ENCODE measurements at places on chromosomes 13 and 19.

DNA sequence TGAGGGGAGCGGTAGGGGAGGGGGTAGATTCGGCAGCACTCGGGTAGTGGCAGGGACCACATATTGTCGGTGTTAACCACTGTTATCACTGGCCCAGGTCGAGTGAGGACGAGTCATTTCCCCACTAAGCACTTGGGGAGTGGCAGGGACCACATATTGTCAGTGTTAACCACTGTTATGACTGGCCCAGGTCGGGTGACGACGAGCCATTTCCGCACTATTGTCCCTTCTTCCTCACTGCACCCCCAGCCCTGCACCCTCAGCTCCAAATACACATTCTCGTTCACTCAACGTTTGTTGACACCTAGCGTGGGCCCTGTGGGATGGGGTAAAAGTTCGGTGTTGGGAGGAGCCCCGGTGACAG, 467 bp upstream of the CLN5 start:
- DNase-seq = no peak

DNA sequence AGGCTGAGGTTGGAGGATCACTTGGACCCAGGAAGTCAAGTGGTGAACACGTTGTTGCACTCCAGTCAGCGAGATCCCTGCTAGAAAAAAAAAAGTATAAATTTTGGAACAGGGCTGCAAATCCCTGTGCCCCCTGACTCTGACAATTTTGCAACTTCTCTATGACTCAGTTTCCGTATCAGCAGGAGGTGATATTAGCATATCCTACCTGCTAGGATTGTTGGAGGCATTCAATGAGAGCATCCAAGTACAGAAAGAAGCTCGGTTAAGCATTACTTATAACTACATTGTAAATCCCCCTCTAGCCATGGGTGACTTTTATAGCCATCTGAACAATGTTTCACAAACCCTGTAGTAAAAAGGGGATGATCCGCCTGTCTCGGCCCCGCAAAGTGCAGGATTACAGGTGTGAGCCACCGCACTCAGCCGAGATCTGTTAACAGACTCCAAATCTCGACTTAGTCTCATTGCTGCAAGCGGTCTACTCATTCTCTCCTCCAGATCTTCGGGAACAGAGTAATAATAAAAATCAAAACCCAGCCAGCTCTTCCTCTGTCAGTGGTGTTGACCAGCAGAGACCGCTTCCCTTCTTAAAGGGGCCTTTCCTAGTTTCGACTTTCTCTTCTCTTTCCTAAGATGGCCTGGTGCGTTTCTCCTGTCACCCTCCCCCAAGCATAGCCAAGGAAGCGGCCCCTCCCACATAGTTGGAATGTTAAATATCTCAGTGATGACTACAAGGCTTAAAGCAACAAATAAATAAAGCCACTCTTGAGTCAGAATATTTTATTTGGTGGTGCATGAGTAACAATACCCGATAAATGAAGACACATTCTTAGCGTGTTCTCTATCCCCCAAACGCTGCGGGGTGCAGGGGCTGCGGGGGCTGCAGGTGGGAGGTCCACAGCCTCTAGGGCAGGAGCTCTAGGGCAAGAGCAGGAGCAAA, 10.3 kb upstream of the BICRA start:
- peak; percentile 95 for DNase-seq

- DNase-seq = peak; percentile 74
Observed at GRCh38 chr13:114130837-114131582, 1.4 kb downstream of the RASA3 start.

DNA sequence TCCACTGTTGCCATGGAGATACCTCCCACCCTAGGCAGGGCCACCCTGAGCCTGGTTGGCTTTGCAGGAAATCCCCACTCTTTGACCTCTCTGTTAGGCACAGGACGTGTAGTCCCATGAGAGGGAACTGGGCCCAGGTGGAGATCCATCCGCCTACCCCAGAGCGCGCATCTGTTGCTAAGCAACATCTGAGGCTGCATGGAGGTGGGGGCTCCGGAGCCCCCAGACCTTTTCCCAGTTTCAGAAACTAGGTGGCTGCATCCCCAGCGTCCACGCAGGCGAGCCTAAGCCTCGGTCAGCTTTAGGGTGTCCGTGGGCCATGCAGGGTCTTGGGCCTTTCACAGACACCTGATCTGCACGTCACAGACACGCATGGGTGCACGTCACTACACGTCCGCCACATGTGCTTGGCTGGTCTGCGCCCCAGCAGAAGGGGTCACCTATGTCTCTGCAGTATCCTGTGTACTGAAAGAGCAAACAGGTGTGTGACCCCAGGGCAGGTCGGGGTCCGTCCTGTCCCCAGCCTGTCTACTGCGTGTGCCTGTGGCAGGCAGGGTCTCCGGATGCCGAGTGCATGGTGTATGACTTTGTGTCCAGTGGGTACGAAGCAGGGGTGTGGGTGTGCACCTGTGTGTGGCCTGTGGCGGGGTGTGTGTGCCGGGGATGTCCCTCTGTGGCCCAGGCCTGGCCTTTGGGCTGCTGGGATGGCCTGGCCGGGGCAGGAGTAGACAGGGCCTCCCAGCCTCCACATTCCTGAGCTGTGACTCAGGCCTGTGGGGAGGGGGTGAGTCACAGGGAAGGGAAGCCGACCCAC, 4.1 kb upstream of the CIRBP start:
- DNase-seq = no peak

- DNase-seq = no peak
Observed at GRCh38 chr13:44352202-44352601, 21.4 kb upstream of the SERP2 start.

- no peak for DNase-seq
Observed at GRCh38 chr13:45582408-45583076, 33.0 kb downstream of the ERICH6B start.

All from fibroblast of skin of left quadriceps (primary cell).